ENCODE measurements at places on chromosomes 11 and 22.

- DNase-seq = no peak
Observed at GRCh38 chr11:78957476-78958245, 383.0 kb upstream of the NARS2 start.

- DNase-seq = no peak
Observed at GRCh38 chr22:22388090-22388489, 120.5 kb downstream of the ZNF280B start.

GRCh38 chr22:30777587-30777986 is 82.9 kb downstream of the OSBP2 start:
- DNase-seq = no peak

DNA sequence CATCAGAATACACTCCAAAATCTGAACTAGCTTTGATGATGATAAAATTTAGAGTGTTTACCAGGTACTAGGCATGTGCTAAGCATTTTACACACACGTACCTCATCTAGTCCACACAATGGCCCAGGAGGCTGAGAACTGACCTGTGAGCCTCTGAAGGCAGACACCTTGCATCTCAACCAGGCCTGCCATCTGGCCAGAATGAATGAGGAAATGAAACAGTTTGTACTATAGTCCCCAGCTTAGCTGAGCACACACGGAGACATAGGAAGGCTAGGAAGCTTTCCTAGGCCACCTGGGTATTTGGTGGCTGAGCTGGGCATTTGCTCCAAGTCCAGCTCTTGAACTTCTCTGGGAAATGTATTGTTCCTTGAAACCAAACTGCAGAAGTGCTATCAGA is 6.9 kb upstream of the SHANK3 start:
- DNase-seq = no peak

- no peak for DNase-seq
Observed at GRCh38 chr11:111259896-111260295, 14.4 kb downstream of the POU2AF2 start.

DNA sequence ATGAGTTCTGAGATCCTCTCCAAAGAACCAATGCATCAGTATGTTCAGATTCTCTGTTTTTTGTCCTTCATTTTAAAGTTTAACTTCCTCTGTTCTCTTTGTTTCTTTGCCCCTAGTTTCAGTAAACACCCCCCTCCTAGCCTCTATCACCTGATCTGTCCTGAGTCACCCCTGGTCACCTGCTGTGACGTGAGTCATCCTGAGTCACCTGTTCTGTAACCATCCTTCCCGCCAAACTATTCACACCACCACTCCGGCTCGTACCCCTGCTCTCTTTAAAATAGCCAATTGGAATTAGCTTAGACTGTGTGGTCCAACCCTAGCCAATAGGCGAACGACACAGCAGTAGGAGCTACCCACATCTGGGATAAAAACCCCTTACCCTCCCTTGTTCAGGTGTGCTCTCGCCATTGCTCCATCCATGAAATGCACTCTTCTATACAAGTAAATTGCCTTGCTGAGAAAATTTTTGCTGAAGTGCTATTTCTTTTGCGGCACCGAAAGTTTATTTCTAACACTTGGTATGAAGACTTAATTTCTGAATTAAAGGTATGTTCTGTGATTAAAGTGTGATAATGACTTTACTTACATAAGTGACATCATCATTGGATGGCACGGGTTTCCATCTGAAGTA is 318.4 kb downstream of the AASDHPPT start:
- DNase-seq = no peak

GRCh38 chr22:19213001-19213400 is 34.5 kb upstream of the SLC25A1 start:
- no peak for DNase-seq

GRCh38 chr11:124762624-124763155 is 600 bp upstream of the ESAM start:
- DNase-seq = no peak

- no peak for DNase-seq
Observed at GRCh38 chr11:74951226-74951625, 2.2 kb downstream of the SPCS2 start.

DNA sequence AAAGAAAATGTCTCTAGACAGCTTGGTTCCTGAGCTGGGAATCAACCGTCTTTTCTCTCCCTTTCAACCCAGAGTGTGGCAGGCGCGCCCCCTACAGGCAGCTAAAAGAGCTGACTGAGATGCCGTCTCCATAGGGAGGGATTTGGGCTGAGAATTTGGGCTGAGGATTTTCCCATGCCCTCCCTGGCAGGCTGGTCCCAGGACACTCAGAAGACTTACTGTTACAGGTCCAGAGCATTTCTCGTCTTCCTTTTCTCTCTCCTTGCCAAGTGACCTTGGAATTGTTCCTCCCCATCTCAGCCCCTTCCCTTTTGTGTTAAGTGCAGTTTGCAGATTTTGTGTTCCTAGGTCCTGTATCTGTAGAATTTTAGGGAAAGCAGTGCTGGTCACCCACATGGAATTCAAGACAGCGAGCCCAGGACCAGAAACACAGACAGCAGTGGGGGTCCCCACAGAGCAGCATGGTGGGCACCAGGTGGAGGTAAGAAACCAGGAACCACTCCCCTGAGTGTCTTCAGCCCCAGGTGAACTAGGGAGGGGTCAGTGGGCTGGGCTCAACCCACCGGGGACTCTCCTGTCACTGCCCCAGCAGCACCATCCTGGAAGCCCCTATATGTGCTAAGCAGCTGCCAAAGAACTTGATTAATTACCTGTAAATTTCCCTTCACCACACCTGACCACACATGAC is 9.9 kb upstream of the IGLL5 start:
- peak; percentile 6 for DNase-seq

GRCh38 chr22:37663521-37664140 is 5.1 kb downstream of the PDXP start:
- DNase-seq = no peak

DNA sequence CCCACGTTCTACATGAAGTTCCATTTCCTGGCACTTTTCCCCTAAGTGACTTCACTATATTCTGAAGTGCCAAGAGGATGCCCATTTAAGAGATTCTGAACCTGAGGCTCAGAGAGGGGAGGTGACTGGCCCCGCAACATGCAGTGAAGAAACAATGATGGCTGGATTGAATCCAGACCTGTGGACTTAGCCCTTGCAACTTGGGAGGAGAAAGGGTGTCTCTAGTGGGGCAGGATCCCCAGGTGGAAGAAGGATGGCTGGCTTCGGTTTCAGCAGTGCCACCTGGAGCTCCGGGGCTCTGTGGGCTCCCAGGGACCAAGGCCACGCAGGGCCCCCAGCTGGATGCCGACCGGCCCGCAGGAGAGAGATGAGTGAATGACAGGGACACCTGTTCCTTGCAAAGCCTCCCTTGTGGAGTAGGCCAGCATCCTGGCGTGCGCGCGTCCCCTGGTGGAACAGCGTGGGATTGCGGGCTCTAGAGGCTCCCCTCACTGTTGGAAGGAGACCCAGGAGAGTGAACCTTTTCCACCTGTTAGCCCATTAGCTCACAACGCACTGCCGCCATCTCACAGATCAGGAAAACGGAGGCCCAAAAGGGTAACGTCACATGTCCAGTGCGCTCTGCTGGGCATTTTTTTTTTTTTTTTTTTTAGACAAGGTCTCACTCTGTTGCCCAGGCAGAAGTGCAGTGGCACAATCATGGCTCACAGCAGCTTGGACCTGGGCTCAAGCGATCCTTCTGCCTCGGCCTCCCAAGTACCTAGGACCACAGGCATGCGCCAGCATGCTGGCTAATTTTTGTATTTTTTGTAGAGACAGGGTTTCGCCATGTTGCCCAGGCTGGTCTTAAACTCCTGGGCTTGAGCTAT is 104.7 kb downstream of the KIAA1671 start:
- DNase-seq = peak; percentile 9

DNA sequence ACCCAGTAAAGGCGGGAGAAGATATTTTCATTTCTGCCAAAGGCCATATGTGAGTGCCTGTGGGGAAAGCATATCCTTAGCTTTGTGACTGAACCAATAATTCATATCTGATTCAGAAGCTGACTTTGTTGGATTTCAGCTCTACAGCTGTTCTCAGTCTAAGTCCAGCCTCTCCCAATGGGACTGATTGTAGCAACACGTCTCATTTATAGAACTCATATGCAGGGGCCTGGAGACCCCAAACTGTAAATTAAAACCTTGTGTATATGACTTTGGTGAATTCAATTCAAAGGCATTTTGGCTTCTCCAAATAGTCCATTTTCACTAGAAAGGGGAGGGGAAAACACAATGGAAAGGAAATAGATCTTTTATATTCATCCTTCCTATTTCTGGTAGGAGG is 250.4 kb upstream of the SORL1-AS1 start:
- DNase-seq = no peak

- no peak for DNase-seq
Observed at GRCh38 chr22:23841736-23842445, 3.1 kb upstream of the DERL3 start.

DNA sequence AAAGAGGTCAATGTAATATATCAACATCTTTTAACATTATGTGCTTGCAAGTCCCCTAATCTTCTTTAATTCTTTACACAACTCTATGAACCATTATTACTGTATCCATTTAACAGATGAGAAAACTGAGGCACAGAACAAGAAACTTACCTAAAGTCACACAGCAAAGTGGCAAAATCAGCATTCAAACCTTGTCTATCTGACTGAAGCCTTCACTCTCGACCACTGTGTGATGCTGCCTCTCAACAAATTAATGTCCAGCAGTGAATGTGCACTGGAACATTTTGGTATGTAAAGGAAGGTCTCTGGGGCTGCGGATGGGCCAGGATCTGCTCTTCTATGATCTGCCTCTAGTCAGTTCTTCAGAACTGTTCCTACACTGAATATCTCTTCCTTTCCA is 42.1 kb downstream of the PRCP start:
- DNase-seq = no peak

DNA sequence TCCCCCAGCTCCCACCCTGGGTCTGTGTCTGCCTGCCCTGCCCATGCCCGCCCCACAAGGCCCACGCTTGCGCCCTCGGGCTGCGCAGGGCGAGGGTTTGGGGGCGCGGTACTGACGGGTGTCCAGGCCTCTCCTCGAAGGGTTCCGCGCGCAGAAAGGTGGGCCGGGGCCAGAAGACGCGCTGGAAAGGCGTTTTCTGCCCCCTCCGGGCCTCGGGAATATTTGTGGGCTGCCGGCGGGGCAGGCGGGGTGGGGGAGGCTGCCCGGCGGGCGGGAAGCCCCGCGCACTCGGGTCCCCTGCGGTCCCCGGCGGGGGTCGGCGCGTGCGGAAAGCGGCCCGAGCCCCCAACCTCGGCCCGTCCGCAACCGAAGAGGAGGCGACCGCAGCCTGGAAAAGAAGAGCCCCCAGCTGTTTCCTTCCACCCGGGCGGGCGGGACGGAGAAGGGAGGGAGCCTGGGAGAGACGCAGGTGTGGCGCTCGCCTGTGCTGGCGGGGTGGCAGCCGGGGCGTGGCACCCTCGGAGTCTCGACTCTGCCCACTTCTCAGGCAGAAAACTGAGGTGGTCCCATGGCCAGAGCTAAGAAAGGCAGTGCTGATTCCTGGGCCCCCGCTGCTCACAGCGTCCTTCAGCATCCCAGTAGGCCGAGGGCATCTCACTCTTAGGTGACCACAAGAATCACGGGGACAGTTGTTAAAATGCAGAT is 59.0 kb downstream of the THAP12 start:
- no peak for DNase-seq

DNA sequence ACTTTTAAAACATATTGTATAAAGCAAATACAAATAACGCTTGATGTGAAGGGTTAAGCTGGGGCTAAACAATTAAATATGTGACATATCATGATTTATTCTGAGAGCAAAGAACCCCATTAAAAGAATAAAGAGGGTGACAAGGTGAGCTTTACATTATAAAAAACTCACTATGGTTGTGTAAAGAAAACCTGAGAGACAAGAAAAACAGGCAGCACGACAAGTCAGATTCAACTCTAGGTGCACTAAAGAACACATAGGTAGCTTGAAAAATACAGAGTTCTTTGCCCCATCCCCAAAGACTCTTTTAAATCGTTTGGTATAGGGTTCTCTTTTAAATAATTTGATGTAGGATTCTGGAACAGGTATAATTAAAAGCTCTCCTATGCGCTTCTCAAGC is 63.5 kb downstream of the LUZP2 start:
- DNase-seq = no peak

- no peak for DNase-seq
Observed at GRCh38 chr11:64534950-64535349, 56.1 kb upstream of the SLC22A12 start.

DNA sequence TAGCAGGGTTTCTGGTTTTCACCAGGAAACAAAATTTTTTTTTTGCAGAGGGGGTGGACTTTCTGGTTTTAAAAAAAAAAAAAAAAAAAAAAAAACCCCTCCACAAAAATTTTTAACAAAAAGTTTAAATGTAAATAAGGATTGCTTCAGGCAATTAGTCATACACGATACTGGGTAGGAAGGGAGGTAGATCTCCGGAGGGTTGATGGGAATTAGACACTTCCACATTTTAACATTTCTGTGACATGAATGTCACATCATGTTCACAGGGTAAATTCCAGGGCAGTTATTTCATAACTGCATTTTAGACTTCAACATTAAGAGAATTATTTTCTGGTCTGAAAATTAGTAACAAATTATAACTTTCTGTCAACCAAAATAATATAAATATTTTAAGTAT is 15.9 kb downstream of the NUP98 start:
- DNase-seq = no peak

DNA sequence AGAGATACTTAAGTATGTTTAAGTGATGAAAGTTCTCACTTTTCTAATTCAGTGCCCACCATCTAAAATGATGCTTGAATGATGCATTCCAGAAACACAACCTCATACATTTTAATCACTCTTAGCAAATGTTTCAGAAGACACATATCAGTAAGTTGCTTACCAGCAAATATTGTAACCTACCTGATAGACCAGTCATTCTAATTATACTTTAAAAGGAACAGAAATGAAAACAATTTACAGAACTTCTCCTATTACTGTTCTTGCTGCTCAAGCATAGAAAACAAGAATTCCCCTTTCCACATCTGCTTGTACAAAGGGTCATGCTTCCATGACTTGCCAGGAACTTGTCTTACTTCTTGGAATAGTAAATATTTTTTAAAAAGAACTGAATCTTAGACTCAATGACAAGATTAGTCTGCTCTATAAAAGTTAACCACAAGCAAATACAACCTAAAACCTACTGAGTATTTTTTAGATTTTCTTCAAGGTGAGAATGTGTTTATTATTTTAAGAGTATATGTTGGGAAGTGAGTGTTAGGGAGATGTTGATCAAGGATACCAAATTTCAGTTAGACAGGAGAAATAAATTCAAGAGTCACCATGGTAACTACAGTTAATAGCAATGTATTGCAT is 82.0 kb upstream of the SC5D start:
- DNase-seq = no peak

- no peak for DNase-seq
Observed at GRCh38 chr11:130980071-130980862, 64.0 kb upstream of the SNX19 start.

Data from amygdala (tissue), 56 donors.